ENCODE measurements at places on chromosomes 2 and 18.

DNA sequence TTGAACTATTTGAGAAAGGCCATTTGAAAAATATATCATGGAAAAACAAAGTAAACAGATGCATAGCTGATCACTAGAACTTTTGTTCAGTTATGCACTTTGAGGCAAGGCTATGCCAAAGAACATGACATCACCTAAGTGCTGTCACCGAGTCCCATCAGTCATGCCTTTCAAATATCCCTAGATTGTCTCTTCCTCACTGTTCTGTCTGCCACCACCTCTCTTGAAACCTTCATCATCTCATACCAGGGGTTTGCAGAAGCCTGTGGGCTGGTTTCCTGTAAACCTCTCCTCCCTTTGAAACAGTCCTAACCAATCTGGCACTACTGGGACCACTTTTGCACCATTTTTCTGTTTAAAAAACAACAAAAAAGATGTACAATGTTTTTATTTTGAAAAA lies 12.3 kb upstream of the RAPH1 start:
- no peak for DNase-seq

GRCh38 chr2:157106950-157107349 lies 150.6 kb upstream of the GALNT5 start:
- no peak for DNase-seq

GRCh38 chr2:181896286-181896685 lies 4.8 kb downstream of the ITPRID2 start:
- no peak for DNase-seq

GRCh38 chr2:86193901-86194567 lies 1.2 kb downstream of the IMMT start:
- DNase-seq, result no peak

GRCh38 chr2:200077838-200078237 lies 122.5 kb downstream of the MAIP1 start:
- DNase-seq, result no peak

DNA sequence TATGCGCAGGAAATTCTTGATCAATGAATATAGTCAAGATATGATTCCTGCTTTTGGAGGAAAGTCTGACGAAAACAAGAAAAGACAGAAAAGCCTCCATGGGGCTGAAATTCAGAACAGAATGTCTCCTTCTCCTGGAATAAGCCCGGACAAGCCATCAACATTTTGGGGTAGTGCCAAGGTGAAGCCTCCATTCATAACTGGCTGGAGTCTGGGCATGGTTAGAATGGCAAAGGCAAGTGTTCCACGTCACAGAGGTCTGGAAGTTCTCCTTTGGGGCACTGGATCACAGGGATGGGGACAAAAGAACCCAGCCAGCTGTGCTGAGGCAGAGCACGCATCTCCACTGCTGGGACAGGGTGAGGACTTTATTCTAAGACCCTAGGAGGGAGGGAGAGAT lies 505.7 kb downstream of the CMPK2 start:
- no peak for DNase-seq

- no peak for DNase-seq
Measured at GRCh38 chr2:74441170-74441689, 507 bp downstream of the RTKN start.

DNA sequence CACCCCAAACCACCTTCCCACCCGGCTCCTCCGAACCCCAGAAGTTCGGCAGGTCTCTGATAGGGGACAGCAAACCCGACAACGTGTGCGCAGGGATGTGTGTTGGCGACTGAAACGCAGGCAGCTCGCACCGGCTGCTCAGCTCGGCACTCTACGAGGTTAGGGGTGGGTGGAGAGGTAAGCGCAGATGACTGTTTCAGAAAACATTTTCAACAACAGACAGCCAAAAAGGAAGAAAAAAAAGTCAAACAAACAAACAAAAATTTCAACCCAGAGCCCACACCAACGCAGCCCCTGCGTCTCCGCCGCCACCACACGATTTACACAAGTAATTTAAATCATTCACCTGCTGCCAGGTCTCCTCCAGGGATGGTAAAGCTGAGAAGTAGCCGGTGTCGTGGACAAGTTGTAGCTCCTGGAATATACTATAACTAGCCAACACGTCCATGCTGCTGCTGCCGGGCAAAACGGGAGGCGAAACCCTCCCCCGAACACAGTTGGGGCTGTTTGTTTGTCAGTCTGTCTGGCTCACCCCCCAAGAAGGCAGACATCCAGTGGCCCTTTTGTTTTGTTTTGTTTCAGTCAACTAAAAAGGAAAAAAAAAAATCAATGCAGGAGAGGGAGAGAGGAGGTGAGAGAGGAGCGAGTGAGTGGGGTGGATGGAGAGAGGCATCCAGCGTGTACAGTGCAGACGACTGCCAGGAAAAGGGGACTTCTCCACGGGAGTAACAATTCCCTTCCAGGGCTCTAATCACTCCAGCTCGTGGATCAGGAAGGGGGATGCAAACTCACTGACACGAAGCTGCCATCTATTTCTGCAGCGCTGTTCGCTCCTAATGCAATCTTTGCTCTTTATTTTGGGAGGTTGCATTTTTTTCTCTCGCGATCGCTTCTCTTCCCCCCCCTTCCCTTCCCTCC lies at the start of gene KLF7:
Gene KLF7 (minus strand): TSS at position 828 of the 918 bp plus-strand sequence. CDS start 380 bp downstream, at position 448.
- DNase-seq, result peak; percentile 68

DNA sequence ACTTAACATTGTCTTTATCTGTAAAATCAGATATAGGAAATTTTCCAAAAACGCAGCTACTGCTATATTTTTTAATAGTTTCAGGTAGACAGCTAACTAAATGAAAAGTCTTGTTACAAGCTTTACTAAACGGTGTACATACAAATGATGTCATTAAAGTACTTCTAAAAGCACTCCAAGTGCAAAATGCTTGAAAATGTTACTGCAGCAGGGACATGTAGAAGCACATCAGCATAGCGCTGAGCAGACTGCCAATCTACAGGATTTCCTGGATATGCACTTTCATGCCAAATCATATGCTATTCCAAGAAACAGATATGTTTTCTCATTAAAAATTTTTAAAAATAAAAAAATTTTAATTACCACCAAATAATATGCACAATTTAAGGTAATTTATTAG lies 61.7 kb downstream of the SMAD2 start:
- no peak for DNase-seq

GRCh38 chr2:205197468-205198139 lies 484.7 kb upstream of the NRP2 start:
- DNase-seq, result no peak

DNA sequence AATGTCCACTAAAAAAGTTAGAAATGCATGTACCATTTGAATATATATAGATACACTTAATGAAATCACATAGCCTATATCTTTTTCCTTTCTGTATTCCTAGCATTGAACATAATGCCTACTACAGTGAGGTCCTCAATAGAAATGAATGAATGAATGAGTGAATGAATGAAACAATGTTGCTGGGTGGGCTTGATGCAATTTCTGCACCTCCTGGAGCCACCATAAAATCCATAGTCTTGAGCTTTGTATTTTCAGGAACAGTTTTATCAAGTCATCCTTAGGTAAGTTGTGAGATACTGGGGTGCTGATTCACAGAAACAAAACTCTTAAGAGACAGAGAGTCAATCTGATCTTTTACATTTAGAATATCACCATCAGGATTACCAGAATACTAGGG lies 3.3 kb downstream of the CFAP53 start:
- DNase-seq, result no peak

DNA sequence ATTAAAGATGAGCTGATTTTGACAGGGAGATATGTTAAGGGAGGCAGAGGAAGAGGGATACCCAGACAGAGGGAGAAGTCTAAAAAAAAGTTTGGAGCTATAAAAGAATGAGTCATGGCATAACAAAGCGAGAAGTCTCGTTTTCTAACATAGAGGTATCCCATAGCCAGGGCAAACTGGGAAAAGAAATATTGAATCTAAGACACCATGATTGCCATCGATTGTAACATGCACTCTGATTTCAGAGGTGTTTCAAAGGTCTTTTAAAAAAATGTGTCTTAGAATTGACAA lies 110.7 kb downstream of the MDH1 start:
- DNase-seq, result no peak

- no peak for DNase-seq
Measured at GRCh38 chr2:3942841-3943240, 239.5 kb downstream of the DCDC2C start.

DNA sequence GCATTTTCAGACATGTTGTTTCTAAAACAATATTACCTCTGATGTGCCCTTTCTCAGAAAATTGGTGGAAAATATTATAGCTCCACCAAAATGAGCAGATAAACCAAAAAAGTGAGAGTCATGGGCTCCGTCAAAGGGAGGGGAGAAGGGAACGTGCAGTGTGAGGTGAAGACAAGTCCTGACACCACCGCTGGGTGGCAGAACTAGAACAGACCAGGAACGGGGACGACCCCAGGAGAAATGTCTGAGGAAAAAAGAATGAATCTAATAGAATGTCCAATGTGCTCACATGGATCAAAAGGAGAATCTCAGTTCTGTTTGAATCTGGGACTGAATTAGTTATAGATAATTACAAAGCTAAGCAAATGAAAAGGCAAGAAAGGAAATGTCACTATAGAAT lies 22.6 kb upstream of the BCL2 start:
- peak; percentile 26 for DNase-seq

- DNase-seq, result no peak
Measured at GRCh38 chr2:181393472-181393871, 63.7 kb upstream of the ITGA4 start.

DNA sequence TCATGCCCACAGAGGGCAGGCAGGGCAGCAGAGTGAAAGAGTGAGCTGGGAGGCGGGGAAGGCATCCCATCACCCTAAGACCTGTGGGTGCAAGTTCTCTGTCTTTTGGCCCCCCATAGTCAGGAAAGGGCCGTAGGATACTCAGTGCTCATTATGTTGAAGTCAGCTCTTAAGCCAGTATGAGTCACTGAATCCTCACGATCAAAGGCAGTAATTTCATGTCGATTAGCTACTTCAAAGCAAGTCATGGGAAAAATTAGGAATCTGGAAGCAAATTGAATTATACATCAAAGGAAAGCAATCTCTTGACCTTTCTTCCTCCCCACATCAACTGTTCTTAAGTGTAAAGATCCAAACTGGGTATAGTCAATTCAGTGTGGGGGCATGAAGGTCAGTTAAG lies 178.9 kb downstream of the FHOD3 start:
- DNase-seq, result no peak

DNA sequence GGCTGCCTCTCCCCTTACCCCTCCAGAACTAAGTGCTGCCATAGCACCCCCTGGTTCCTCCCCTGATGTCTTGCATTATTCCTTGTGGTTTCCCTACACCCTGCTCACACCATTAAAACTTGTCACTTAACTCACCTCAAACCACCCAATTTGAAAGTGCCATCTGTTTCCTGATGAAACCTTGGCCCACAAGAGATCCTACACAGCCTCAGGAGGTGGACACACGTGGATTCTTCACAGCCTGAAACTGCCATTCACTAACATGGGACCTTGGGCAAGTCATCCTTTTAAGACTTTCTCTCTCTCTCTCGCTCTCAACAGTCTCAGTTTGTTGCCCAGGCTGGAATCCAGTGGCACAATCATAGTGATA lies 27.5 kb upstream of the FAM124B start:
- no peak for DNase-seq

DNA sequence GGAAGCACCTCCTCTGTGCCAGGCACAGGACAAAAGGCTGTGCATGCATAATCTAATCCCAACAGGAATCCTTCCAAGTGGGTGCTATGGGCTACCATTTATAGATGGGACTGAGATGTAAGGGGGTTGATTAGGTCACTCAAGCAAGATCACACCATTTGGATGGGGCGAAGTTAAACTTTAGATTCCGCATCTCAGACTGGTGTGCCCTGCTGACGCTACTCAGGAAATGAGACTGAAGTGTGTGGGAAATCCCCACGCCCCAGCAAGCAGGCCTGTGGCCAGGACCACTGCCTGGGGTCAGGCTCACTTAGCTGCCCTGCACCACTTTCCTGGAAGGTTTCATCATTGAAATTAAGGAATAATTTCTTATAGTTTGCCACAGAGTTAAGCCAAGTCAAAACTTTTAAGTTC lies 70.5 kb upstream of the PPP1CB start:
- peak; percentile 59 for DNase-seq

GRCh38 chr18:35267809-35268208 lies 22.2 kb downstream of the ZSCAN30 start:
- peak; percentile 16 for DNase-seq

GRCh38 chr2:151976945-151977353 lies 121.9 kb downstream of the CACNB4 start:
- no peak for DNase-seq

- DNase-seq, result no peak
Measured at GRCh38 chr2:16680304-16680703, 14.7 kb upstream of the CYRIA start.

DNA sequence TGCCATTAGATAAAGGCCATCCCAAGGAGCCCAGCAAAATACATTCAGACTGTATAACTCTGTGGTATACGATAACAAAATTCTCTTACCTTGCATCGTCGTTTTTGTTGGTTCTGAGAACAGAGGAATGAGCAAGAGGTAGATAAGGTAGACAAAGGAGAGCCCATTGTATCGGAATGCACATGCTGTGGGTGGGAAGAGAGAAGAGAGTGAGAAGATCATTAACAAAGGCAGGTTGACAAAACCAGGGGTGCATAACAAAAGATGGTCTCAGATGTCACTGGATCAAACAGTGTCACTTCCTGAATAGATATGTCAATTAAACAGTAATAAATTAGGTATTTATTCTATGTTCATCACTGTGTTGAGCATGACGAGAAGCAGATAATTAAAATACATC lies 83.3 kb downstream of the PIEZO2 start:
- DNase-seq, result no peak

DNA sequence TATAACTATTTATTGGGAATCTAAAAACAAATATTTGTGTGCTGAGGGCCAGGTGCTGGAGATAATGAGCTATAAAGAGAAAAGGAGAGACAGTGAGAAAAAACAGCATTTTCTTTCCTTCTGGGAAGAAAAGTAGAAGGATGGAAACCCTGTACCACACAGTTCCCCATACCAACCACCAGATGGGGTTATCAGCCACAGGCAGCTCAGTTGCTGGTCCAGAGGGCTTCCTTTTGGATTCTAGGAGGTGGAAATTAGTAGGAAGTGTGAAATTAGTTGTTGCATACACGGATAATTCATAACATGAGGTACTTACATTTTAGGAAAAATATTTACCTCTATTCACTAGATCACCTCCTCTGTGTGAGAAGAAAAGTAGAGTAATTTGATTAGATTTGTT lies 237.0 kb upstream of the FOSL2 start:
- no peak for DNase-seq

DNA sequence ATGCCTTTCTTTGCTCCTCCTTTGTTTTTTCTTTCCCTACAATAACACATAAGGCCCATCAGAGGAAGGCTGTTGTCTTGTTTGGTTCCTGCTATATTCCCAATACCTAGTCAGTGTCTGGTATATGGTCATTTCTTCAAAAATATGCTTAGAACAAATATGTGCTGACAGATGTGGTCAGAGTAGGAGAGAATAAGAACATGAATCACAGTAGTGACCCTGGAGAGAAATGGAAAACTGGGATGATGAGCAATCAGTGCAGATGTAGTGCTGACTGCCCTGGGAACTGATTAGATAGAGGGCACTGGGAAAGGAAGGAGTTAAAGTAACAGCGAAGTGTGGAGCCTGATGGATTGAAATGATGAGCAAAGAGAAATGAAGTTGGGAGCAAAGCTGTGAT lies 189.4 kb upstream of the LHCGR start:
- DNase-seq, result no peak

GRCh38 chr2:203889542-203889941 lies 22.0 kb downstream of the CTLA4 start:
- DNase-seq, result no peak
